ENCODE measurements at places on chromosomes 6 and 20.

DNA sequence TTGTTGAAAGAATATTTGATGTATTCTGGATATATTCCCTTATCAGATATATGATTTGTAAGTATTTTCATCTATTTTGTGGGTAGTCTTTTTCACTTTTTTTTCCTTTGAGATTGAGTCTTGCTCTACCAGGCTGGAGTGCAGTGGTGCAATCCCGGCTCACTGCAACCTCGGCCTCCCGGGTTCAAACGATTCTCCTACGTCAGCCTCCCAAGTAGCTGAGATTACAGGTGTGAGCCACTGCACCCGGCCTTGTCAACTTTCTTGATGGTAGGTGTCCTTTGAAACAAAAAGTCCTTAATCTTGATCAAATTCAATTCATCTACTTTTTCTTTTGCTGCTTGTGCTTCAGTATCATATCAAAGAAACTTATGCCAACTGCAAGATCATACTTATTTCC, 297.2 kb upstream of the NRSN1 start:
- no peak for DNase-seq

DNA sequence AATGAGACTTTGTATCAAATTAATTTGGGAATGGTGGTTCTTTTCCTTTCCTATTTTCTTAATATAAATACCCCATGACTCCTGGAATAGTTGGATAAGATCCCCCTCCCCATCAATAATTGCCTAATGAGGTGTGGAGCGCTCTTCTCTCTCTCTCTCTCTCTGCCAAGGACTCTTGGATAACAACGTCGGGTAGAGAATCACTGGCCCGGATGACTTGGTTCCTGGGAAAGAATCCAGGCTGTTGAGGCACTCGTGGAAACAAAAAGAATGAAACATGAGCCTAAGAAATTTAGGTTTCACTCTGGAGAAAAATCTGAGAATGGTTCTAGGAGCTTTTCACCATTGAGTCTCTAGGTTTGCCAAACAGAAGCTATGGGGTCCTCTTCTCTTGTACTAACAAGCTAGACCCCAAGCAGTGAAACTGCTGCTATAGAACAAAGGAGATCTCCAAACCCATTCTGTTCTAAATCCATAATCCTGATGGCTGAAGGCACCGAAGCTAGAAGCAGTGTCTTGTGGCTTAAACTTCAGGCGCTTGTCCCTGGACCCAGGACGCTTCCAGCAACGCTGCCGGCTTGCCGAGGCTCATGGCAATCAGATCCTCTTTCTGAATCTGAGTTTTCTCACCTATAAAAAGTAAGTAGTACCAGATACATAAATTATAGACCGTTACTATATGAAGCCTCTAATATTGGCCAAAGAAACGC, 241.6 kb upstream of the BTBD3 start:
- no peak for DNase-seq

DNA sequence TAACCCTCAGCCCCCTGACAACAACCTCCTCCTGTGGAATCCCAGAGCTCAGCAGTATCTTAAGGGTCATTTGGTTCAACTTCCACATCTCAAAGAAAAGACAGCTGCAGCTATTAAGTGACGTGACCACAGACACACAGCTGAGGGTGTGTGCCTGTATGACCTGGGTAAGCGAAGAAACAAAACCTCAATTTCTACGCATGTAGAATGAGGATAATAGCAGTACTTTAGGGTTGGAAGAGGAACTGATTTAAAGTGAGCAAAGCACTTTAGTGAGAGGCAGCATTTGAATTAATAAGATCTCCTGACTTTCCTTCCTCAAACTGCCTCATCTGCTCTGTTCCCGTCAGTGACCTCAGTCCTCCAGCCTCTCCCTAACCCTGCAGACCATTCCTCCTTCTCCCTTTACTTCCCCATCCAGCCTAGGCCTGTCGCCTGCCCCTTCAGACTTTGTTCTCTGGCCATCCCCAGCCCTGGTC, 6.8 kb upstream of the ARMC2 start:
- DNase-seq = no peak

DNA sequence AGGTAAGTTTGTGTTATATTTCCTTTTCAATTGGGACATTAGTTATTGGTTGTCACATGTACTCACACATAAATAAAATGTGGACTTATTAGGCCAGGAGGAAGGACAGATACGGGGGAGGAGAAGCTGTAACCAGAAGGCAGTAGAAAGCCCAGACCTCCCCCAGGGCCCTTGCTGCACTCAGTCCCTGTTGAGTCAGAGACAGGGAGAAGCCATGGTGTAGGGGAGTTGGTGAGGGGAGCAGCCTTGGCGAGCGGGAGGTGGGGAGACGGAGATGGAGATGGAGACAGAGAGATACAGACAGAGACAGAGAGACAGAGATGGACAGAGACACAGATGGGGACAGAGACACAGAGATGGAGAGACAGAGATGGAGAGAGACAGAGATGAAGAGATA, 263.2 kb downstream of the DLL1 start:
- DNase-seq = no peak

DNA sequence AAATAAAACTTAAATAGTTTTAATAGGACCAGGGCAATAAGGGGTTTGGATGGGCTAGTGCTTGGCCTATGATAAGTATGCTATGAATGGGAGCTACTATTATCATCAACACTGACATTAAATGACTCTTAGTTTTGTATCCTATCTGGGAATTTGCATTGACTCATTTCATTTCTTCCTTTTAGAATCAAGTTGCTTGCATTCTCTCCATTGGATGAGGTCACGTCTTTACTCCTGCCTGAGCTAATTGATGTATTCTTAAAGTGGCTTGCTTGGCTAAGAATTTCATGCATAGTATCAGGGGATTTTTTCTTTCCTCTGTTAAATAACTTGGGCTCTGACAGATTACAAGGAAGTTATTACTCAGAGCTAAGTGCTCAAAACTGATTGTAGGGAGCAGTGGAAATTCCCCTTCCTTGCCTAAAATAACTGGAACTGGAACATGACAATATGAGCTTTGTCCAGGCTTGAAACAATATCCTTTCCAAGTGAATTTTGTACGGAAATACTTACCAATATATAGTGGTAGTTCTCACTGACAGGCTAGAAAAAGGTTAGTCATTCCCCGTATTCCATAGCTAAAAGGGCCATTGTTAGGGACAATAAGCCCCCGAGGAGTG, 169.9 kb downstream of the BCAS1 start:
- no peak for DNase-seq

DNA sequence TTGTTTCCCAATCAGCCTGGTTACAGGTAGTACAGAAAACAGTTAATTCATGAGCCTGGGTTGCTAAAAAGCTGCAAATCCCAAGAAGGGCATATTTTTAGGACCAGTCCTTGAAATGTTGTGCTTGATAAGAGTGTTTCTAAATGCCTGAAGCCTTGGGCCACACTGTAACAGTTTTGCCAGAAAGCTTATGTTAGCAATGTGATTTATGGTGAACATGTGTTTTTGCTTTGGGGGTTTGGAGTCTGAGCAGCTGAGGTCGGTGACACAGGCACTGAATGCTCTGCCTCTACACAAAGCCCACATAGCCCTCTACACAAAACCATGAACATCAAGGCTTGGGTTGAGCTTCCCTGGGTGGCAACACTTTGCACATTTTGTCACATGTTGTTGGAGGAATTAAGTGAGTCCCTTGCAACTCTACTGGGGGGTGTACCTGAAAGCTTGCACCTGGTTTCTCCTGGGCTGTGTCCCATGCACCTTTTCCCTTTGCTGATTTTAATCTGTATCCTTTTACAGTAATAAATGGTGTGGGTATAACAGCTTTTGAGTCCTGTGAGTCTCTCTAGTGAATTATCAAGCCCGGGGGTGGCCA, 22.2 kb downstream of the AHI1 start:
- DNase-seq = no peak

All from GM10248 (cell line).